ENCODE measurements at places on chromosomes 4 and X.

- DNase-seq = no peak
Observed at GRCh38 chrX:151983186-151983585, 8.7 kb upstream of the GABRE start.

GRCh38 chr4:143599827-143600226 is 86.3 kb downstream of the SMARCA5 start:
- DNase-seq = no peak

DNA sequence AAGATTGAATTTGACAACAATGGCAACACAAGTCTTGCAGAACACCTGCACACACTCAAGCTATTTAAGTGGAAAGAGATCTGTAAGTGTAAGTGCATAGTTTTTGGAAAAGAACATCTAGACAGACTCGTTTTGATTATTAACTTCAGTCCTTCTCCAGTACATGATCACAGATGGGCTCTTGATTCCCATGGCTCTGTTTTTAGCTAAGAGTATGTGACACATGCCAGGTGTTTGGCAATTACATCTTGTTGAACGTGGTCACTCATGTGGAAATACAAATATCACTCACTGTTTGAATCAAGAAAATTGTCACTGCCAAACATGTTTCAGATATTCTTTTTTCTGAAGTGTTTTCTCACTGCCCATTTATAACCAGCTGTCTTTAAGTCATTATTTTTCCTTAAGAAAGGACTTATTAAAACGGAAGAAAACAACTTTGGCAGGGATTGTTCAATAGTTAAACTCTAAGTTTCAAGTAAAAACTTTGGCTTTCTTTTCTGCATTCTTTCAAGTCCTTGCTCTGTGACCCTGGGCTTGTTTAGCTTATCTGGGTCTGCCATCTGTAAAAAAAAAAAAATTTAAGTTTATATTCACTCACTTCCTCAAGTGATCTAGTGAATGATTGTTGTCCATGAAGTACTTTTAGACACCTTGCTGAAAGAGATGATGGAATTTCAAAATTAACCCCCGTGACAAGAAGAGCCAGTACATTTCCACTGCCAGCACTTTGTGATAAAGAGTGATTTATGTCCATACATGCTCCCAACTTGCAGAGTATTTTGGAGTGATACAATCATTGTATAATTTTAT is 125.4 kb downstream of the ATXN3L start:
- DNase-seq = no peak

- no peak for DNase-seq
Observed at GRCh38 chrX:138692591-138692990, 18.9 kb downstream of the FGF13 start.

DNA sequence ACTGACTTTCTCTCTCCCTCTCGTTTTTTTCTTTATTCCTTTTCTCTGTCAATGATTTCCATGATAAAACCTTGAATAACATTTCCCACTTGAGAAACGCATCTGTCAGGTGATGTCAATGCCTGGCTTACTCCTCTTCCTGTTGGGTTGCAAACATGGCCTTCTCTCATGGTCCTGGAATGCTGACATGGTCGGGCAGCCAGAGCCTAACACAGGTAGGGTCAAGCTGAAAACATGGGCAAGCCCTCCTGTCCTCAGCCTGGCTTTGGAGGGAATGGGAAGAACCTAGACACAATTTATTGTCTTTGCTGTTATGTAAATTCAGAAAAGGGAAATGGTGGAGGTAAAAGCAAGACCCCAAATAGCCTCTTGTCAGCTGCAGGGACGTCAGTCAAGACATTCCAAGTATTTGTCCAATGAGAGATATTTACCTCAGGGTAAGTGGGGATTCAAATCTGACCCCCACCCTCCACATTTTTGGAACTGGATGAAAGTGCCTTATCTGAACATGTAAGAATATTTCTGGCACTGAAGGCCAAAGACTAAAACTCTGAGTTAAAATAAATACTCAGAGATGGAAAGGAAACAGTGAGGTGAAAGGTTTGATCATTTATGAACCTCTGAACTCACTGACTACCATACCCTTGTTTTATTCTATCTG is 473.8 kb downstream of the SPRY1 start:
- DNase-seq = no peak

GRCh38 chr4:68358988-68359387 is 9.1 kb upstream of the YTHDC1 start:
- DNase-seq = no peak

DNA sequence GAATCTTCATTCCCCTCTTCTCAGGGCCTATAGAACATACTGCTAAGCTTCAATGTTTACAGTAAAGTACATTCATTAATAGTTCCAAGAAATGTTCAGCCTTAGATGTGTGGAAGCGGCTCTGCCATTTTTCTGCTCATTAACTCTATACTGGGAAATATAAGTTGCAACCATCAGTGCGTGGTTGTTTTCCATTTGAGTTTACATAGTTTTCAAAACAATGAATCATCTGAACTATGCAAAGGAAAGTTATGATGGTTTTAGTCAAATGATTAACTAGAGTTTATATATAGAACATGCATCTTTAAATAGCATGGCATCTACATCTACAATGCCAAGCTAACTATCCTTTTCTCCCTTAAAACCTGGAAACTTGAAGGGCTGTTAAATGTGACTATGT is 29.6 kb downstream of the LEF1 start:
- DNase-seq = no peak

GRCh38 chr4:5158825-5159224 is 107.5 kb downstream of the STK32B start:
- no peak for DNase-seq

DNA sequence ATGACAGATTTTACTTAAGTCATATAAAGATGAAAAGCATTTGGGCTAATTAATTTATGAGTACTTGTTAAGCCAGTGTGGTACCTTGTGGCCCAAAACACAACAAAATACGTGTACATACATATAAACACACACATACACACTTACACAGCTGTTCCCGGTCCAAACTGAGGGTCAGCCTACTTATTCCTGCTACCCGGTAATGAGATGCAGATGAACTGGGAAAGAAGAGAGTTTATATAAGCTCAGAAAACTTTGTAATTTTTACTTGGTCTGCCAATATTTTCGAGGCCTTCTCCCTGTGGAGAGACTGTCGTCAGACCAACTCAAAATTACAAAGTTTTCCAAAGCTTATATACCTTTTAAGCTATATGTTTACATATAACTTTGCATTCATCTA is 25.8 kb upstream of the PBDC1 start:
- no peak for DNase-seq

- no peak for DNase-seq
Observed at GRCh38 chr4:1541449-1542225, 135.4 kb upstream of the NKX1-1 start.

GRCh38 chr4:169707958-169708643 is 49.6 kb downstream of the HPF1 start:
- DNase-seq = no peak

GRCh38 chrX:71541210-71542022 is 8.5 kb downstream of the OGT start:
- no peak for DNase-seq

GRCh38 chr4:122086338-122087065 is 65.6 kb upstream of the BLTP1 start:
- DNase-seq = no peak
